Left lobe of liver (tissue), 2 donors: ENCODE measurements at places on chromosomes 3 and 15.
A peak's percentile ranks its signal among the peaks of the same experiment; 100 is the strongest.

DNA sequence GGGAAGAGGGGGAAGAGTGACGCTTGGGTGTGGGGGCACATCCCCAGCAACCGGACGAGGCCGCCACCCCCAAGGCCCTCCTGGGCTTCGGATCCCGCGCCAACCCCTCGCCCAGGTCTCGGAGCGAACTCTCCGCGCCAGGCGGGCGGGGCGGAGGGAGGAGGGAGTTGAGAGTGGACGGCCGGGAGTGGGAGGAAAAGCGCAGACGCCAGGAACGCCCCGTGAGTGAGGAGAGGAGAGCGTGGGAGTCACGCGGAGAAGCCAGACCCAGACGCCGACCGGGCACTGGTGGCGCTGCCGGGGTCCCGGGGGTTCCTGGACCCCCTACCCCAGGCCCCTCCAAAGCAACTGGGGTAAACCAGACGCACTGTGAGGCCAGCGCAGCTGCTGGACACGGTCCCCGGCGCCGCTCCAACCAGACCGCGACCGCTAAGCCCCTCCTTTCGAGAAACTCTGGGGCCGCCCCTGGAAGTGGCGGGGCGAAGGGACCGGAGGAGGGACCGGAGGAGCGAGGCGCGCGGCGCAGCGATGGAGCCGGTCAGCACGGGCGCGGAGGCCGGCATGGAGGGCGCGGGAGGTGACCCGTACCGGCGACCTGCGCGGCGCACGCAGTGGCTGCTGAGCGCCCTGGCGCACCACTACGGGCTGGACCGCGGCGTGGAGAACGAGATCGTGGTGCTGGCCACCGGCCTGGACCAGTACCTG lies at the start of gene EFCC1:
EFCC1 (plus strand) TSS at position 204 of the 705 bp plus-strand sequence; CDS start at position 529, 325 bp downstream.
- DNase-seq = no peak

GRCh38 chr3:71461114-71461513 lies 122.4 kb downstream of the FOXP1 start:
- DNase-seq = no peak

DNA sequence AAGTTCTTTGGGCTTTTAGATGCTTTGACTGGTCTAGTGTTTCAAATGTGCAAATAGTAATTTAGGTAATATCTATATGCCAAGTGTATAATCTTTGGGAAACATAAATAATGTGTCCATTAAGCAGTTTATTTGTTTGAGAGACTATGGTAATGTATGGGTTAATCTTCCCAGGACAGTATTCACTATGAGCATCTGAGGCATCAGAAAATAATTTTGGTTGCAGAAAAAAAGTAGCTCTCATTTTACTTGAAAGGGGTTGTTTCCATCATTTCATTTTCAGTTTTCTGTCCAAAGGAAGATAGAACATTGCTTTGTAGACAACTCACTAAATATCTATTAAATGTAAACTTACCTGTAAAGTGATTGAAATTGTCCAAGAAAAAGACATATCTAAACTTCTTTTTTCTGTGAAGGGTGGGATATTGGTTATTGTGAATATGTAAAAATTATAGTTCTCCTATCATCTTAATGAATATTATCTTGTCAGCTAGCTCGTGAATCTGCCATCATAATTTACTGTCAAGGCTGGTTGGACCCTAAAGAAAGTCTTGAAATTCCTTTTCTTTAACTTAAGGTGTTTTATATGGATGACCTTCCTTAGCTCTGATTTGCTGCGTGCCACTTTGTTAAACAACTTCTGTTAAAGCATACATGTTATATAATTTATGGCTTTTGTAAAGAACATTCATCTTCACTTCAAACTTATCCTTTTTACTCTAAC lies 108.8 kb downstream of the EPHA3 start:
- DNase-seq = no peak

DNA sequence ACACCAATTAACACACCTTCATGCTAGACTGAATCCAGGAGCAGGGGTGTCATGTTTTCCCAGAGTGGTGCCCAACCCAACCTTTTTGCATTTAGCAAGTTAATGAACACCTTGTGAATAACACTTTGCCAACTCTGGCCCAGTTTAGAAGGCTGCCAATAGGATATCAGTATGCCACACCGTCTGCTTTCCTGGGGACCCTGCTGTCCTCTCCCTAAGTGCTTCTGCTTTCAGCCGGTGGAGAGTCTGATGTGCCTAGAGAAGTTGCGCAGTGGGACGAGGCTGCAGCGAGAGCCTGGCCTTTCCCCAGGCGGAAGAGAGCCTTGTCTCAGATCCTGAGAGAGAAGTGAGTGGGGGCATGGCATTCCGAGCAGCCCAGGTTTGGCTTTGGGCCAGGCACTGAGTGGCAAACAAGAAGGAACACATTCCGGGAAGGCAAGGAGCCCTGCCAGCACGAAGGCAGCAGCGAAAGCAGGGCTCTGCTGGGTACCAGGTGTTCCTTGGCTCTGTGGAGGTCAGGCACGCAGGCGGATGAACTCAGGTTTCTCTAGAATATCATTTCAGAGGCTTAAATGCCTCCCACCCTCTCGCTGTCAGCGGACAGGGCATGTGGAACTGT lies 36.9 kb downstream of the SENP8 start:
- DNase-seq = peak; percentile 68

DNA sequence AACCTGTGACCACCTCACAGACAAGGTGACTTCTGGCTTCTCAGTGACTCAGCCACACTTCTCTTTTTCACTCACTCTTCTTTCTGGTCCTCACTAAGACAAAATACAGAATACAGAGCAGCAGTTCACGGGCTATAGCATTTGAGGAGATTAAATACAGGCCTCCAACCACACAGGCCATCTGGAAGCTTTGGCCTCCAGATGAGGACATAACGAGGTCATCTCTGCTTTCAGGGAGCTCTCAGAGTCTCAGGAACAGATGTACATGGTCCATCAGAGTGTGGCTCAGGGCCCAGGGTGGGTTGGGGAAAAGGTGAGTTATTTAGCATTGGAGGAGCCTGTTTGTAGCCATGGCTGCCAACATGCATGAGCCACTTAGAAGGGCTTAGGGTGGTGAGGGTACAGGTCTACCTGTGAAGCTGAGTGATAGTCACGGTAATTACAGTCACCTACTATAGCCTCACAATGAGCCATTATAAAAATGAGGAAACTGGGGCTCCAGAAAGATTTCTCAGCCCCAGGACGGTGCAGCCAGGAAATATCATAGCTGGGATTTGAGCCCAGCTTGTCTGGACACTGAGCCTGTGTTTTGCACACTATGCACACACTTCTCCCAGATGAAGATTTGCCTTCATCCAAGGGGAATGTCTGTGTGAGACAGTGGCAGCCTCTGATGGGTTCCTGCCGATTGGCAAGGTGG lies 159.8 kb upstream of the CTDSPL start:
- no peak for DNase-seq

DNA sequence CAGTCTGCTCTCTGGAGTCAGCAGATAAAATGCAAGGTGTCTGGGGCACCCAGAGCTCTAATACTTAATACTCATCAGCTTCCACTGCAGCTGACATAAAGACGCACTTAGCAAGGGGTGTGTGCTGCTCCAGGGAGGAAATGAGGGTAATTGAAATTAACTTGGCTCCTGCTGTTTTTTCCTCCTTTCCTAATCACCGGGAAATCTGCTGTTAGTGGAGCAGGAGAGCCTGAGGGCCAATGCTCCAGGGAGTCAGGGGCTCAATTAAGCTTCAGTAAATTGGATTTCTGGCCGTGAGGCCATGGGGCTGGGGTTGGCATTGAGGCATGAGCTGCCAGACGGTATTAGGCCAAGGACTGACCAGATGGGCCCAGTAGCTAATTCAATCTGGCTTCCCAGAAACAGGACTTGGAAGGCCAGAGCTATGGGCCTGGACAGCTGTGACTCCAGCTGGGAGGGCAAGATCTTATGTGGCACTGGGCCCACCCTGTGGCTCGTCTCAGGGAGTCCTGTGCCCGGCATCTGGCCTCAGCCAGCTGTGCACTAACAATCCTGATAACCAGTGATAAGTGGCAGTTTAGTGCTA lies 30.7 kb upstream of the CHRNB4 start:
- DNase-seq = no peak

- no peak for DNase-seq
Observed at GRCh38 chr3:123753286-123753685, 130.8 kb downstream of the MYLK start.
